Forelimb muscle (tissue), 1 donor: ENCODE measurements at places on chromosomes 1 and 21. TPM values are rescaled to one million over a fixed set of nuclear protein-coding genes. Genes with fewer than 3 reads are reported as not detected.

DNA sequence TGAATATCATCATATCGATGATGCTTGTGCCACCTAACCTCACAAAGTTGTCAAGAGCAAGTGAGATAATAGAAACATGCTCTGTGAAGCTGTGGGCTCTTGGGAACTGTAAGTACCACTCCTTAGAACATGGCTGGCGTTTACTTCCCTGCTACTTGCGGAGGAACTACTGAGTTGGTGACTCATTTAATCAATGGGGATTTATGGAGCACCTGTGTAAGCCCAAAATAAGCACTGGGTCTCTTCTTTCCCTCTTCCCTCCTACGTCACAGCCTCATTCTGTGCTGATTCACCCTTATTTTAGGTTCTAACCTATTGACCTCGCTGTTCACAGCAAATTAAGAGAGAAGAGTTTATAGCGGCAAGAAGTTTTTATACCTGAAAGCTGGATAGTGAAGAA is 52.9 kb downstream of the PRDM2 start:
- DNase-seq: no peak

DNA sequence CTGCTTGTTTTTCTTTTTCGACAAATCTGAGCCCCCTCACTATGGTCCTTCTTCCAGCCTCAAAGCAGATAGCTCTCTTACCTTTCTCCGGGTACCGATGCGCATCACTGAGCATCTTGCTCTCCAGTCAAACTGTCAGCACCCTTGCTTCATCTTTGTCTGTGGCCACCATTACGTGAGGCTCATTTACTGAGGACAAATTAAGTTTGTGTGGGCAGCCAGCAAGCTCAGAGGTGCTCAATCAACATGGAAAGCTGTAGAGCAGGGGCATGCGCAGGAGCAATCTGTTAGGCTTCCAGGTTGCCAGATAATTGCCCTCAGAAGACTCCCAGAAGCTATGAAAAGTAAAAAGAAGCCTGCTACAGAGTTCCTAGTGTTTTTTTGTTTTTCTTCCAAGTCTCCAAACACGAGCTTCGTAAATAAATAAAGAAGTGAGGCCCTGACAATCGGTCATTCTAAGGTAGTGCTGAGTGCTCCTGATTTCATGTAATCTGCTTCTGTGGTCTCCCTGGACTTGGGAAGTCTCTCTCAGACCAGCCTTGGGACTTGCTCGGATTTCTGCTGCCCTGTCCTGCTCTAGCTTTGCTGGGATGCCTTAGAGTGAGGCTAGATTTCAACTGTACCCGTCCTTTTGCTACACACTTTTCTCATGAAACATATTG is 1.8 kb downstream of the C1orf53 start:
- no peak for DNase-seq

DNA sequence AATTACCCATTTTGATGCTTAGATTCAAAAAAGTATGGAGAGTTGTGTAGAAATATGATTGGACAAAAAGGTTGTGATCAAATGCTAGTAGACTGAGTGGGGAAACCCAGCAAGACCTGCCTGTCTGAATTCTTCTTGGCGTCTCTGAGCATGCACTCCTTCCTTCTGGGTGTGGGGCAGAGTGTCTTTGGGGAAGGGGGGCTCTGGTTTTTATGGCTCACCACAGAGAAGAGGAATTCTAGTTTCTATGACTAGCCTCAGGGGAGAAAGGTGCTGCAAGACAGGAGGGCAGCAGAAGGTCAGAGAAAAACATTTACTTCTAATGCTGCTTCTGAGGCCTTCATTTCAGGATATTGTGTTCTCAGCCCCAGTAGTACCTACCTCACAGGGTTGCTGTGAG is 33.9 kb upstream of the PIGC start:
- no peak for DNase-seq

GRCh38 chr21:28445141-28445830 is 547.4 kb downstream of the LTN1 start:
- DNase-seq: no peak

GRCh38 chr1:197302775-197303174 is 34.7 kb downstream of the CRB1 start:
- DNase-seq: no peak

DNA sequence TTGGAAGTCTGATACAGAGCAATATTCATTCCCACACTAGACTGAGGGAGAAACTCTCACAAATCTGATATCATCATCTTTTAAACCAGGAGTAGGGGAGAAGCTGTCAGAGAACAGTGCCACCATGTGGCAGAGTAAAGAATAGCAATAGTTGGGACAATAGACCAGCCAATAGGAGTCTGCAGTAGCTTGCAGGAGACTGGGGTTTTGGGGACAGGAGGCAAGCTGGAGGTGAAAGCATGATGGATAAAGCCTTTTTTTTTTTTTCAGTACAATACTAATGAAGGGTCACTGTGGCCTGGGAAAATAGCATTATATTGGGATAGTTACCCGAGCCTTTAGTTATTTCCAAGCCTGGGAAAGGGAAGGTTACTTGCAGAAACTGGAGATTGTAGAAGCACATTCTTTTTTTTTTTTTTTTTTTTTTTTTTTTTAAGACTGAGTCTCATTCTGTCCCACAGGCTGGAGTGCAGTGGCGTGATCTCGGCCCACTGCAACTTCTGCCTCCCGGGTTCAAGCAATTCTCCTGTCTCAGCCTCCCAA is 120.7 kb downstream of the S1PR1 start:
- peak; percentile 39 for DNase-seq

- no peak for DNase-seq
These were observed 34.8 kb upstream of the NPL start for GRCh38 chr1:182754543-182755314.

- no peak for DNase-seq
These were observed 10.8 kb downstream of the MCL1 start for GRCh38 chr1:150568594-150568966.

GRCh38 chr1:29804181-29804899 is 568.0 kb downstream of the PTPRU start:
- no peak for DNase-seq

DNA sequence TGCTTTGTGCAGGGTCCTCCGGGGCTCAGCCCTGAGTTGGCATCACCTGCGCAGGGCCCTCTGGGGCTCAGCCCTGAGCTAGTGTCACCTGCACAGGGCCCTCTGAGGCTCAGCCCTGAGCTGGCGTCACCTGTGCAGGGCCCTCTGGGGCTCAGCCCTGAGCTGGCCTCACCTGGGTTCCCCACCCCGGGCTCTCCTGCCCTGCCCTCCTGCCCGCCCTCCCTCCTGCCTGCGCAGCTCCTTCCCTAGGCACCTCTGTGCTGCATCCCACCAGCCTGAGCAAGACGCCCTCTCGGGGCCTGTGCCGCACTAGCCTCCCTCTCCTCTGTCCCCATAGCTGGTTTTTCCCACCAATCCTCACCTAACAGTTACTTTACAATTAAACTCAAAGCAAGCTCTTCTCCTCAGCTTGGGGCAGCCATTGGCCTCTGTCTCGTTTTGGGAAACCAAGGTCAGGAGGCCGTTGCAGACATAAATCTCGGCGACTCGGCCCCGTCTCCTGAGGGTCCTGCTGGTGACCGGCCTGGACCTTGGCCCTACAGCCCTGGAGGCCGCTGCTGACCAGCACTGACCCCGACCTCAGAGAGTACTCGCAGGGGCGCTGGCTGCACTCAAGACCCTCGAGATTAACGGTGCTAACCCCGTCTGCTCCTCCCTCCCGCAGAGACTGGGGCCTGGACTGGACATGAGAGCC is 22.7 kb downstream of the COL6A1 start:
- DNase-seq: no peak

The B3GALT5 gene
- 0.22 TPM for polyA plus RNA-seq

The CHODL gene
- 97.0 TPM for polyA plus RNA-seq

The GSTM5 gene
- polyA plus RNA-seq: 16.6 TPM

The CLEC20A gene
- not detected for polyA plus RNA-seq

The NPL gene
- 5.1 TPM for polyA plus RNA-seq

The ANGPTL7 gene
- polyA plus RNA-seq: 1.3 TPM
